H54 (cell line): ENCODE measurements at places on chromosomes 13 and 19.

GRCh38 chr13:52359534-52359933 is 46.4 kb downstream of the THSD1 start:
- DNase-seq, result no peak

DNA sequence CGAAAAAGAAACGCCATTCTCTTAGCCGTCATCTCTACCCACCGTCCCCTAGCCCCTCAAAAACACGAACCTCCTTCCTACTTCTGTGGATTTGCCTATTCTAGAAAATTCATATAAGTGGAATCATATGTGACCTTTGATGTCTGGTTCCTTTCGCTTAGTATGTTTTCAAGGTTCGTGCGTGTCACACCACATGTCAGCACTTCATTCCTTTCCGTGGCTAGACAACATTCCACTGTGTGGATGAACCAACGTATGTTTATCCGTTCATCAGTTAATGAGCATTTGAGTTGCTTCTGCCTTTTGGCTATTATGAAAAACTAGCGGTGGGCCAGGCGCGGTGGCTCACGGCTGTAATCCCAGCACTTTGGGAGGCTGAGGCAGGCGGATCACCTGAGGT is 14.0 kb upstream of the PPP1R12C start:
- DNase-seq, result no peak

GRCh38 chr13:39335721-39336120 is 267.3 kb downstream of the LHFPL6 start:
- no peak for DNase-seq

DNA sequence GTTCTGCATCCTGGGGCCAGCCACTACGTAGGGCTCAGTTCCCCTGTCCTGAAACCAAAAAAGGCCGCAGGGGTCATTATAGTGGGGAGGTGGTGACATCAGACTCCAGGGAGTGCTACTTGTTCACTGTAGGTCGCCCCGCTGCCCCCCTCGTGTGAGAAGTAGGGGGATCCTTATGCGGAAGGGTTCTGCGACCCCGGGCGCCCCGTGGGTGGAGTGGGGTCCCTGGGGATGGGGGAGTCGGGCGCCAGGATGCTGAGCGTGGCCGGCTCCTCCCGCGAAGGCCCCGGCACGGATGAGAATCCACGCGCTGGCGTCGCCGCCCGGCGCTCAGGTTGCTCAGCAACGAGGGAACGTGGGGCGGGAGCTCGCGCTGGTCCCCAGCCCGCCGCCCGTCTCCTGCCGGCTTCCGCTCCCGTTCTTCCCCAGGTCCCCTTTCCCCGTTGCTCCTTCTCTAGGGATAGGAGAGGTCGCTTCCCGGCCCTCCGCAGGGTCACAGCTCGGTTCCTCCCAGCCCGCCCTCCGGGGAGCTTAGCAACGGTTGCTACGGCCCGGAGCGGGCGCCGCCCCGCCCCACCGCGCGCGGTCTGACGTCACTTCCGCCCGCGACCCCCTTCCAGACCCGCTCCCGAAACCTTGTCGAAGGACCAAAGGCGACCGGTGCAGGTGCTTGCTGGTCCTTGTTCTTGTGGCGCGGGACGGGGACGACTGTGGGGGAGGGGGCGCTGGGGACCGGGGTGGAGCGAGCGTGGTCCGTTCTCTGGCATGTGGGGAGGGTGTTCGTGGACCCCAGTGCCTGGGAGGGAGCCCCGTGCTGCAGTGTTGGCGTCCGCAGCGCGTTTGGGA is at the start of gene NAT14:
Gene NAT14 (plus strand): TSS at position 596 of the 846 bp plus-strand sequence. CDS start 521 bp downstream, outside the sequence.
- peak; percentile 95 for DNase-seq

- DNase-seq, result no peak
Observed at GRCh38 chr13:73079359-73079758, 20.6 kb downstream of the KLF5 start.

DNA sequence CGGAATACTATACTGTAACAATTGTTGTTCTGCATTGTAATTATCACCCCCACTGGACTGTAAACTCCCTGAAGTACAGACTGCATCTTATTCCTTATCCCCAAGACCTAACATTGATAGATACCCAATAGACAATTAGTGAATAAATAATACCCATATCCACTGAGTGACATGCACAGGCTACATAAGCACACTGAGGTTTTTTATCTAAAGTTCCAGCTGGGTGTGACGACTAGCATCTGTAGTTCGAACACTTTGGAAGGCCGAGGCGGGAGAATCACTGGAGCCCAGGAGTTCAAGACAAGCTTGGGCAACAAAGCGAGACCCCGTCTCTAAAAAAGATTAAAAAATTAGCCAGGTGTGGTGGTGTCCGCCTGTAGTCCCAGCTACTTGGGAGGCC is 2.5 kb downstream of the KPNA3 start:
- no peak for DNase-seq

- DNase-seq, result peak; percentile 18
Observed at GRCh38 chr13:26184791-26185250, 37.3 kb downstream of the RNF6 start.

DNA sequence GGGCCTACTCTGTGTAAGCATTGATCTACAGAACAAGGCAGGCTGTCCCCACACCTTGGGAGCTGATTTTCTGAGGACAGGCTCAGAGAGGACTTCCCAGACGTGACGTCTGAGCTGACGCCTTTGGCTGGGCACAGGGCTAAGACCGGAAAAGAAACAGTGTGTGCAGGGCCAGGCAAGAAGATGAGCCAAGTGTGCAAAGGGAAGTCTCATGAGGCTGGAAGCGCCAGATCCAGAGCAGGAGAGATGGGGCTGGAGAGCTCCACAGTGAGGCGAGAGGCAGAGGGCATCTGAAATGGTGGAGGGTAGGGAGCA is 12.7 kb downstream of the IGLON5 start:
- no peak for DNase-seq
